Stimulated activated CD8-positive, alpha-beta memory T cell treated with anti-CD3 and anti-CD28 coated beads, Interleukin-4, amount 100 ng/mL, for 24 hours (primary cell): ENCODE measurements at places on chromosomes 1 and 21.

DNA sequence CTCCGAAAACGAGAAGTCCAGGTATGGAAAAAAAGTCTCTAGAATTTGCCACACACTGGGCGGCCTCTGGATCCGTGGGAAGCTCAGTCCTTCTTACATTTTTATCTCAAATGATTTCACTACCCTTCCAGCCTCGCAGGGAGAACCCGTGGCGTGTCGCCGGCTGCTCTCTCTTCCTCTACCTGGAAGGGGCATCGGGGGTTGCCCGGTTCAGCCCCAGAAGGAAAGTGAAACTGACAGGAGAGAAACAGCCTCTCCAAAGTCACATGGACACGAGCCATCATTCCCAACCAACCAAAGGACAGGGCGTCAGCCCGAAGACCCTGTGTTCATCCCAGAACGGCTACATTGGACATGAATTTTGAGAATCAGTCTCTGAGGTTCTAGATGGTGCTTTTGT is 182.5 kb downstream of the ADSS2 start:
- DNase-seq, result no peak

DNA sequence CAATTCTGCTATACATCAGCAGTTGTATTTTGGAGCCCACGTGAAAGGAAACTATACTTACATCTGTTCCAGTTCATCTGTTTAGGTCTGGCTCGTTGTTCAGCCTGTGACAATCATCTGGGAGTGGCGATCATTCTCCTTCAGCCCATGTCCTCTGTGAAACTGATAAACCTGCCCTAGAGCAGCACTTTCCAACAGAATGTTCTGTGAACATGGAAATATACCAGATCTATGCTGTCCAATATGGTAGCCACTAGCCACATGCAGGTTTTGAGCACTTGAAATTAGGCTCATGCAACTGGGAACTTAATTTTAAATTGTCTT is 24.5 kb upstream of the COQ8A start:
- no peak for DNase-seq

GRCh38 chr1:31238986-31239613 is 587 bp downstream of the NKAIN1 start:
- DNase-seq, result no peak

- no peak for DNase-seq
Measured at GRCh38 chr1:151976015-151976343, 17.7 kb downstream of the S100A10 start.

DNA sequence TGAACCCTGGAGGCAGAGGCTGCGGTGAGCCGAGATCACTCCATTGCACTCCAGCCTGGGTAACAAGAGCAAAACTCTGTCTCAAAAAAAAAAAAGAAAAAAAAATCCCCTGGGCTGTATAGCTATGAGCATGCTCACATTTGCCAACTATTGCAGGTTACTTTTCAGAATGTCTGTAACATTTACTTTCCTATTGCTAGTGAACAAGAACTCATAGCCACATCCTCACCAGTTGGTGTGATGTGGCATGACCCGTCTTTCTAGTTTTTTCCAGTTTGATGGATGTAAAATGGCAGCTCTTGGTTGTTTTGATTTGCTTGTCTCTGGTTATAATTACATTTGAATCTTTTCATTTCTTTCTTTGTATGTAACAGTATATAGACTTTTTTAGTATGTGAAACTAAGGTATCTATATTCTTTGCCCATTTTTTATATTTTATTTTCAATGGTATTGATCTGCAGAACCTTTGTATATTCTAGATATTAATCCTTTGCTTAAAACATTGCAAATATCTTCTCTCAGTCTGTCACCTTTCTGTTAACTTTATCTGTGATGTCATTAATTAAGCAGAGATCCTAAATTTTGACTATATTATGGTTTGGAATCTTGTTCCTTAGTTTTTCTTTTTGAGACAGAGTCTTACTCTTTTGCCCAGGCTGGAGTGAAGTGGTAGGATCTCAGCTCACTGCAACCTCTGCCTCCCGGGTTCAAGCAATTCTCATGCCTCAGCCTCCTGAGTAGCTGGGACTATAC is 11.6 kb downstream of the MED18 start:
- DNase-seq, result no peak

- DNase-seq, result no peak
Measured at GRCh38 chr1:3345792-3346191, 108.7 kb upstream of the ARHGEF16 start.

GRCh38 chr1:61131716-61132115 is 49.4 kb downstream of the NFIA start:
- no peak for DNase-seq

- DNase-seq, result no peak
Measured at GRCh38 chr1:213260311-213261075, 209.5 kb downstream of the RPS6KC1 start.

GRCh38 chr1:15152318-15153183 is 996 bp upstream of the TMEM51 start:
- DNase-seq, result no peak

- DNase-seq, result no peak
Measured at GRCh38 chr1:198300451-198300850, 143.7 kb downstream of the NEK7 start.

DNA sequence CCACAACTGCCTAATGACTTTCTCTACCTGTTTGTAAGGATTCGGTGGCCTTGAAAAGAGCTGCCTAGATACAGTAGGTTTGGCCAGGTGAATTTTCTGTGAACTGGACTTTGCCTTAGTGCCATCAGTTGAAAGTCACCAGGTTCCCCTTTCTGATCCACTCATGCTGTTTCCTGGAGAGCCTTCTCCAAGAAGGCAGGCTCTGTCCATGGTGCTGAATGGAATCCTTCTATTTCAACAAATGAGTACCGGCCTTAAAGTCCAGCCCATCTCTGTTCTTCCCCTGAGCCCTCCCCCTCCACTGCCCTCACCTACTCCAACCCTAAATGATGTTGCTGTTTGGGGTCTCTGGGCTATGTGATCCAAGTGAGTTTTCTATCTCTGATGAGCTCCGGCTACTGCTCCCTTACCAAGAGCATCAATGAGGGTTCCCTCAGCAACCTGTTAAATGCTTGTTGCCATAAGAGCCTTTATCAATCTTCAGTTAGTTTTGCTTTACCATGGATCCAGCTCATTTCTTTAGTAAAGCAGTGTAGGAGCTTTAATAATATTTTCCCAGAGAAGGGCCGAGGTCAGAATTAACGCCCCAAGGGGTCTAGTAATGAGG is 500.4 kb downstream of the PTPRU start:
- no peak for DNase-seq

DNA sequence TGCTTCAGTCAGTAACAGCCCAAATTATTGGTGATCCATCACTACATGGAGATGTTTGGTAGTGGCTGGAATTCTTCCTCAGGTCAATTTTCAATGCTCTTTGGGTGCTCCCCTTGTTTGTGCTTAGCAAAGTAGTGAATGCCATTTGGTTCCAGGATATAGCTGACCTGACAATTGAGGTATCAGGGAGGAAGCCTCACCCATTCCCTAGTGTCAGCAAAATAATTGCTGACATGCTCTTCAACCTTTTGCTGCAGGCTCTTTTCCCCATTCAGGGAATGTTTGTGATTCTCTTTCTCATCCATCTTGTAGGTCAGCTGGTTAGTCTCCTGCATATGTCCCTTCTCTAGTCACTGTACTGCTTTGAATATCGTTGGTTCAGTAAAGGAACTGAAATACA is 7.1 kb upstream of the OR10K1 start:
- no peak for DNase-seq
